Osteocyte (in vitro differentiated cells): ENCODE measurements at places on chromosomes 4 and X. TPM values are rescaled to one million over a fixed set of nuclear protein-coding genes. Genes with fewer than 3 reads are reported as not detected.

DNA sequence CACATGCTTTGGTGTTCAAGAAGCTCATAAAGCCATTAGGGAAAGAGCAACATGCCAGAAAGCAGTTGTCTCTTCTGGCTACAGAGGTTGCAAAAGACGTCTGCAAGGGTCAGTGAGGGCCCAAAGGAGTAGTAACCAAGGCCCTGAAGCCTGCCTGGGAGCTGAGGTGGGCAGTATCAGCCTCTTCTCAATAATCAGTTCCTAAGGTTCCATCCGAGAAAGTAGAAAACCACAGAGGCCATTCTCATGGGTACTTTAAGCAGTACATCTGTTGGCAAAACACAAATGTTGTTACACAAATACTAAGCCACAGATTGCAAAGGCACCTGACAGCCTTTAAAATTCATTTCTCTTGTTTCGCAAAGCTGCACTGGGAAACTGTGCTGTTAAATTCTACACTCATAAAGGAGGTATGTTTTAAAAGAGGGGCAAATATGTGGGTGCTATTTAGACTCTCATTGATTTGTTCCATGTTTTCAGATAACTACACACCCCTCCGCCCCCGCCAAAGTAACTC is 37.7 kb downstream of the MECP2 start:
- no peaks in the 10 kb centered on the region for H3K27me3 ChIP-seq
- H3K27ac ChIP-seq = peak overlapping the region; percentile 45
- H3K4me3 ChIP-seq = no peak overlapping the region

DNA sequence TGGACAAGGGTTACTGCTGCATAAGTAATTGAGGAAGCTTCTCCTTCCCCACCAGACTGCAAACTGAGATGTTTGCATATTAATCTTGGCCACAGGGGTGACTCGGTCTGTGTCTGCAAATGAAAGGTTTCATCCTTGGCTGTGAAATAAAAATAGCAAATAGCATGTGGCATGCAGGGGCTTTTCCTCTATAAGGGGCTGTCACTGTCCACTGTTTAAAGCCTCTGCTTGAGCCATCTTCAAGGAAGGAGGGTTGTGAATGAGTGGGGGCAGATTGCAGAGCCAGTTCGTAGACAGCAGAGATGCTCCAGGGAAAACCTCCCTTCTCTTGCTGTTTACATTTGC is 33.3 kb downstream of the TMSB4X start:
- DNase-seq = no peak
- peaks cover 42% of the 10 kb centered on the region for H3K4me1 ChIP-seq
- no peaks in the 10 kb centered on the region for H3K36me3 ChIP-seq
- no peaks in the 10 kb centered on the region for H3K27me3 ChIP-seq
- no peak overlapping the region for H3K4me3 ChIP-seq
- H3K27ac ChIP-seq = peak overlapping the region; percentile 69

DNA sequence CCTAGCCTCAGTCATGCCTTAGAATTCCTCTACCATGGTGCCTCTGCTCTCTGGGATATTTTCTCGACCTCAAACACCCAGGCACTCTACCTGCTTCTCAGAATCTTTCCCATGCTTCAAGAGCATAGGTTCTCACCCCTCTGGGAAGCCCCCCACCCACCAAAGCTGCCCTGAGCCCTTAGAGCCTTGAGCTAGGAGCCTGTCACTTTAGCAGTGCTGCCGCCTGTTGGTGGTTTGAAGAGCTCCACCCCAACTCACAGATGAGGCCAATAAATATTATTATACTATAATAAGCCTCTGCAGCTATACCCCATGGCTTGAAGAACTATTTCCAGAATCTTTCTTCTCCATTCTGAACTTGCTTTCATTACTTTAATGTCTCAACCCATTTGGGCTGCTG is 109.7 kb downstream of the RTL5 start:
- no peak overlapping the region for H3K27ac ChIP-seq
- H3K27me3 ChIP-seq = no peaks in the 10 kb centered on the region
- H3K4me1 ChIP-seq = peaks cover 17% of the 10 kb centered on the region
- no peak overlapping the region for H3K4me3 ChIP-seq
- no peaks in the 10 kb centered on the region for H3K36me3 ChIP-seq
- DNase-seq = peak; percentile 65

DNA sequence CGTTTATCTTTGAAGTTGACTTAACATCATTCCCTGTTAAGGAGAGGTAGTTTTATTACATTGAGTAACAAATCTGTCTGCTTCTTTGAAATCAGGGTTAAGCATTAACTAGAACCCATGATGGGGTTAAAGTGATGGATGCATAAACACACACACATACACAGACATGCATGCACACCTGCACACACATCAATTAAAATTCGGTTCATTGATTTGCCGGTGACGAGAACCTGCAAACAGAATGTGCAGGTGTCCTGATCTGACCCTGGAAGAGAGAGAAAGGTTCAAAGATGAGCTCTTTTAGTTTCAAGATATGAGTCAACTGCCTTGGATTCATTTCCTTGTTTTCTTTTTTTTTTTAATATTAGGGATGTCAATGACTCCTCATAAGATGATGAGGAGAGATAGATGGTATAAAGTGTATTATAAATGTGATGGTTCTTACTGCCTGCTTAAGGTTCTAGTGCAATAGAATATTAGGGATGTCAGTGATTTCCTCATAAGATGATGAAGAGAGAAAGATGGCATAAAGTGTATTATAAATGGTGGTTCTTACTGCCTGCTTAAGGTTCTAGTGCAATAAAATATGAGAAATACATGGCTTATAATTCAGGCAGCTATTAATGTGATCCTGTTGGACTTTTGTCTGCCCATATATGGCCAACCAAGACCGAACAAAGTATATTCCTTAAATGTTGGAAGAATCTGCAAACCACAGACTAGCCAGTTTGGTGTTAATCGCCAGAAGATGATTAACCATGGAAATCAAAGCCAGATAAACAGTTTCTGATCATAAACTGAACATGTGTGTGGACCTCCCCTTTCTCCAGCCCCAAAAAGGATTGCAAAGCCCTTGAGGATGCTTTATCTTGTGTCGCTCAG is 14.1 kb upstream of the CD99 start:
- H3K4me3 ChIP-seq = no peak overlapping the region
- H3K4me1 ChIP-seq = peaks cover 25% of the 10 kb centered on the region
- no peak for DNase-seq
- no peaks in the 10 kb centered on the region for H3K36me3 ChIP-seq

- no peaks in the 10 kb centered on the region for H3K27me3 ChIP-seq
- H3K4me3 ChIP-seq = no peak overlapping the region
- H3K36me3 ChIP-seq = no peaks in the 10 kb centered on the region
- H3K27ac ChIP-seq = peak overlapping the region; percentile 11
Observed at GRCh38 chr4:20028645-20029044, 223.1 kb upstream of the SLIT2 start.

DNA sequence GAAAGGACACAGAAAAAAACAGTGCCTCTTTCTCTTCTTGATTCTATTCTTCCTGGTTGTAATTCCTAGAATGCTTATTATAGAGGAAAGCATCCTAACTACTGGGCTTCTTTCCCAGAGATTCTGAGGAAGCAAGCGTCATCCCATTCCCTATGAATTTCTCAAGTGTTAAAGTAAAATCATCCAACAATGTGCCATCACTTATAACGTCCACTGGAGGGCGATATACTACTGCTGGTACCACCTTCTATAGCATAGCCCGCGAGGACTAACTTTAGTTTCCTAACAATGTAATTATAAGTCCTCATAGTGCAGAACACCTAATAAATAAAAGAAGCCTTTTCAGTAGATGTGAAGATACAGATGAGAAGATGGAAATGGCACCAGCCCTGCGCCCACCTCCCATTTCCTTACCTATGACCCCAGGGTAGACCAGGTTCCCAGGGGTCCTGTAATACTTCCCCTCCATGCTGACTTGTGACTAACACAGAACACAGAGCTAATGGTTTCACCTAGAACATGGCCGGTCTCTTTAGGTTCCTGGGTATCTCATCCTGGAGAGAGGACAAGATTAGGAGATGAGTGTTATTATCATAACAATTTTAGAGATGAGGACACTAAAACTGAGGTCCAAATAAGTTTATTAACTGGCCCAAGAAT is 4.2 kb downstream of the CENPVL3 start:
- no peak overlapping the region for H3K4me3 ChIP-seq
- H3K27me3 ChIP-seq = peaks cover 36% of the 10 kb centered on the region
- no peak overlapping the region for H3K27ac ChIP-seq
- H3K4me1 ChIP-seq = no peaks in the 10 kb centered on the region
- no peak for DNase-seq
- no peaks in the 10 kb centered on the region for H3K36me3 ChIP-seq

DNA sequence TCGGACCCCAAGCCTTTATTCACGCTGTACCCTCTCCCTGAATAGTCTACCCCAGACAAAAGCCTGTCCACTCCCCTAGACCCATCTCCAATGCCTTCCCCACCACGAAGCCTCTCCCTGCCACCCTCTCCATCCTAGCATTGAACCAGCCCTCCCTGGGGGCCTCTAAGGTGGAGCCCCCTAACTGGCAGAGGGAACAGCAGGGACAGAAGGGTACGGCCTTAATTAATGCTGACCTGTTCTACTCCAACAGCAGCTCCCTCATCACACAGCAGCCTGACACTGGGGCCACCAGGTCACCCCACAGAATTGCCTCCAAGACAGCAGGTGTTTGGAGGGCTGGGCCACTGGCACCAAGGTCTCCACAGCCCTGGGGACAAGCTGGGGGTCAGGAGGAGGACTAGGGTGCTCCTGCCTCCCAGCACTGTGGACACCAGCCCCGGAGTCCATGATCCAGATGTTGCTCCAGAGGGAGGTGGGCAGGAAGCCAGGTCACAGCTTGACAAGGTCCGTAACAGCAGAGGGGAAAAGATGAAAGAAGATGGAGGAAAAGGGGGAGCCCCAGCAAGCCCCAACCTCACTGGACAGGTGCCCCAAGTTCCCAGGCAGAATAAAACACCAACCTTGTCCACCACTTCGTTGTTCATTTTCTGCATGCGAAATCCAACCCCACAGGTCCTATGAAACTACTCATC is 3.7 kb downstream of the CRMP1 start:
- H3K4me1 ChIP-seq = peaks cover 24% of the 10 kb centered on the region
- DNase-seq = no peak
- no peaks in the 10 kb centered on the region for H3K36me3 ChIP-seq
- H3K27me3 ChIP-seq = peaks cover 47% of the 10 kb centered on the region
- peak overlapping the region; percentile 73 for H3K4me3 ChIP-seq

- no peaks in the 10 kb centered on the region for H3K27me3 ChIP-seq
- no peak overlapping the region for H3K27ac ChIP-seq
- peaks cover 10% of the 10 kb centered on the region for H3K4me1 ChIP-seq
- no peaks in the 10 kb centered on the region for H3K36me3 ChIP-seq
- no peak for DNase-seq
Observed at GRCh38 chr4:138112389-138112788, 129.8 kb downstream of the SLC7A11 start.

DNA sequence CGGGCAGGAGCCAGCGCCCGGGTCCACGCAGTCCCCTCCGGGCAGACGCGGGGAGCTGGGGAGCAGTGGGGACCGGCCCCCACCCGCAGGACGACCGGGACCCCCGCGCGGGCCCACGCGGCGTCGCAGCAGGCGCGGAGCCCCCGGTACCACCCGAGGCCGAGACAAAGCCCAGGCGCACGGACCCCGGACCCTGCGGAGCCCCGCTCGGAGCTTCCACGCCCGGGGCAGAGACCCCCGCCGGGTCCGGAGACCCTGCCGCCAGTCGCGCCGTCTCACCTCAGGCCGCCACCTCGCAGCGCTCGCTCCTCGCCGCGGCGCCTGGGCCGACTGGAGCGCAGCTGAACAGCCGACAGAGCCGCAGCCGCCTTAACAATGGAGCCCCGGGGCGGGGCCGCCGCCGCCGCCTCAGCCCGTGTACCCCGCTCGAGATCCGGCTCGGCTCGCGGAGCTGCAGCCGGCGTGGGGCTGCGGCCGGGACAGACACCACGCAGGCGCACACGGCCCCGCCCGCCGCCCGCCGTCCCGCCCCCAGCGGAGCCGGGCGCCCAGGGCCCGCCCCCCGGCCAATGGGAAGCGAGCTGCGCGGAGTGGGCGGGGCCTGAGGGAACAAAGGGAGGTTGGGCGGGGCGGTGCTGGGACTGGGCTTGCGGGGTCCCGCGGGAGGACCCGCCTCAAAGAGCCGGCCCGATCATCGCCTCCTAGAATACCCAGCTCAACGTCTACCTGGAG is at the start of gene AFAP1:
Gene AFAP1 (minus strand): TSS at position 485 of the 732 bp plus-strand sequence. CDS start 67,783 bp downstream, outside the sequence.
- peak within 1 kb of the TSS; percentile 96 for H3K4me3 ChIP-seq
- no peaks in the 10 kb centered on the region for H3K36me3 ChIP-seq
- peaks cover 41% of the 10 kb centered on the region for H3K4me1 ChIP-seq
- peak; percentile 97 for DNase-seq
- peak within 1 kb of the TSS; percentile 81 for H3K27ac ChIP-seq

- no peaks in the 10 kb centered on the region for H3K36me3 ChIP-seq
- no peak overlapping the region for H3K4me3 ChIP-seq
- H3K27ac ChIP-seq = no peak overlapping the region
- H3K4me1 ChIP-seq = no peaks in the 10 kb centered on the region
Observed at GRCh38 chr4:162909952-162910351, 256.7 kb downstream of the NAF1 start.

DNA sequence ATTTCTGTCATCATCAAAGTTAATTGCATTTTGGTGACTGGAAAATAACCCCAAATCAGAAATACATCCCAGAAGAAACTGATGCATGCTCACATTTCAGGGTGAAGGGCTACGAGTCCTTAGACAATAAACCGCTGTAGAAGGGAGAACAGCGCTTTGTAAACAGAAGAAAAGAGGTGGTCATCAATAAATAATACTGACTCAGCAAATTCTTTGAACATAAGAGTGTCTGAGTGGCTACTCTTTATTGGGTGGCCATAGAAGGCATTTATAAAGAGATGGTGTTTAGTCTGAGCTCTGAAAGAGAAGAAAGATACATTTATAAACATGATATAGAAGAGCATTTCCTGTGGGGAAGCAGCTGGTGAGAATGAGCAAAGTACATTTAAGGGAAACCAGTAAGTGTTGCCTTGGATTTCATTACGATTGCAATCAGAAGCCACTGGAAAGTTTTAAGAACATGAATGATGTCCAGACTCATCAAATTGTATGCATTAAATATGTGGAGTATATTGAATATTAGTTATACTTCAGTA is 246.9 kb upstream of the GIMD1 start:
- DNase-seq = no peak
- no peaks in the 10 kb centered on the region for H3K36me3 ChIP-seq
- peaks cover 2% of the 10 kb centered on the region for H3K27me3 ChIP-seq
- peak overlapping the region; percentile 76 for H3K27ac ChIP-seq
- no peak overlapping the region for H3K4me3 ChIP-seq
- H3K4me1 ChIP-seq = peaks cover 31% of the 10 kb centered on the region

GRCh38 chr4:136934601-136935000 is 597.7 kb downstream of the PCDH18 start:
- no peak overlapping the region for H3K27ac ChIP-seq
- H3K27me3 ChIP-seq = no peaks in the 10 kb centered on the region
- H3K4me1 ChIP-seq = peaks cover 15% of the 10 kb centered on the region
- DNase-seq = no peak
- no peaks in the 10 kb centered on the region for H3K36me3 ChIP-seq

- H3K4me3 ChIP-seq = no peak overlapping the region
- H3K27ac ChIP-seq = no peak overlapping the region
- no peak for DNase-seq
- H3K27me3 ChIP-seq = peaks cover 23% of the 10 kb centered on the region
- no peaks in the 10 kb centered on the region for H3K4me1 ChIP-seq
- H3K36me3 ChIP-seq = no peaks in the 10 kb centered on the region
Observed at GRCh38 chr4:174882317-174882992, 35.7 kb upstream of the ADAM29 start.

- no peaks in the 10 kb centered on the region for H3K27me3 ChIP-seq
- no peak overlapping the region for H3K27ac ChIP-seq
- H3K36me3 ChIP-seq = peaks cover 13% of the 10 kb centered on the region
- H3K4me1 ChIP-seq = peaks cover 6% of the 10 kb centered on the region
Observed at GRCh38 chrX:119537487-119537886, 27.7 kb downstream of the STEEP1 start.

RHOXF2B gene
- not detected in 2 replicates for total RNA-seq

ADH1A gene
- total RNA-seq = not detected in 2 replicates

FGF2 gene
- 29.2 and 33.4 TPM in 2 replicates for total RNA-seq

IL15 gene
- 3.8 TPM in 2 replicates for total RNA-seq

IL21 gene
- total RNA-seq = not detected in 2 replicates

EFHC2 gene
- not detected in 2 replicates for total RNA-seq

SOX3 gene
- not detected in 2 replicates for total RNA-seq

CENPI gene
- total RNA-seq = 3.1 and 5.5 TPM in 2 replicates

TDO2 gene
- total RNA-seq = not detected in 2 replicates
